ENCODE measurements at places on chromosomes 5 and 9. TPM values are rescaled to one million over a fixed set of nuclear protein-coding genes. Genes with fewer than 3 reads are reported as not detected.

Gene OLFM1
- total RNA-seq, result not detected

GRCh38 chr5:139709582-139710318 lies 61.6 kb downstream of the CXXC5 start:
- peaks cover 37% of the 10 kb centered on the region for H3K4me1 ChIP-seq
- peak overlapping the region; percentile 70 for H3K4me3 ChIP-seq
- H3K27ac ChIP-seq, result peak overlapping the region; percentile 69
- H3K27me3 ChIP-seq, result no peaks in the 10 kb centered on the region
- DNase-seq, result no peak

DNA sequence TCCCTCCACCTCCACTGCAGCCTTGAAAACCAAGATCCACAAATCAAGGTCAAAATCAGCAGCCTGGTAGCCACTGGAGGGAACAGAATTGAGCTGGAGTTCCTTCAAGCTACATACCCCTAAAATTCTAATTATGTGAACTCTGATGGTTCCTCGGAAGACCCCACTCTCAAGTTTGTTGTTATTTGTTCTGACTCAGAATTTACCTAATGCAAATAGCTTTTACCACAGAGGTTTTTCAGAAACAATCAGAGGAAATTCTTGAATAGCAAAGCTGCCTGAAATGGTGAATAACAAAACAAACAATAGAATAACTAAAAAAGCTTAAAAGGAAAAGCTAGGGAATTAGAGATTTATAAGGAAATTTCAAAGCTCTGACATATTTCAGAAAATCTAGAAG lies 220.0 kb downstream of the CDH18 start:
- H3K36me3 ChIP-seq, result no peaks in the 10 kb centered on the region
- H3K4me3 ChIP-seq, result no peak overlapping the region
- no peaks in the 10 kb centered on the region for H3K27me3 ChIP-seq

Gene TXNDC15
- total RNA-seq, result 30.7 TPM

Gene PFN3
- not detected for total RNA-seq

DNA sequence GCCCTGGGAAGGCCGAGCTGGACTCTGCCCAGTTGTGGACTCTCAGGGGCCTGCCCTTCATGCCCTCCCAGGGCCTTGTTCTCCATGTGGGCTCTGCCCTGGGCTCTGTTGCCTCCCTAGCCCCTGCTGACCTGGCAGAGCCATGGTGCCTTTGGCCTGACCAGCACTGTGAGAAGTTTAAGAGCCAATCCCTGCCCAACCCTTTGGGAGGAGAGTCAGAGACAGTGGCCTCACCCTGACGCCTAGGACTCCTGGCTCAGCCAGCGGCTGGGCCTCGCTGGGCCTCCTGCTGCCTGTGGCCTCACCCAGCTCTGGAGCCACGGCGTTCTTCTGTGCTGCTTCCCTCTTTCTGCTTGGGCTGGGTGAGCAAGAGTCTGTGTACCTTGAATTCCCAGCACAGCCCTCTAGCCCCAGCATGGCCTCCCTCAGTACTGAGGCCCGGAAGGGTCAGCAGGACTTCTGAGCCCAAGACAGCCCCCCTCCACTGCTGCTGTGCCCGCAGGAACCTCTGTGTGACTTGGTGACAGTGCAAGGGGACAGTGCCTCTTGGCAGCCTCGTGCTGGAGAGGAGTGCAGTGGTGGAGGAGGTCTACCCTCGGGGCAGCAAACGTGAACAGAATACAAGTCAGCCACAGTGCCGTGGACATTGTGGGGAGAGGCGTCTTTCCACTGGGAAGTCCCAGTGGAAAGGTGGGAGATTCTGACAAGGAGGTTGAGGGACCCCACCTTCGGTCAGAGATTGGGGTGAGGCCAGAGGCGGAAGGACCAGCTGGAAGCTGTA lies 97.4 kb downstream of the CACNA1B start:
- H3K27me3 ChIP-seq, result peaks cover 16% of the 10 kb centered on the region
- no peaks in the 10 kb centered on the region for H3K36me3 ChIP-seq
- DNase-seq, result peak; percentile 10
- no peak overlapping the region for H3K4me3 ChIP-seq

DNA sequence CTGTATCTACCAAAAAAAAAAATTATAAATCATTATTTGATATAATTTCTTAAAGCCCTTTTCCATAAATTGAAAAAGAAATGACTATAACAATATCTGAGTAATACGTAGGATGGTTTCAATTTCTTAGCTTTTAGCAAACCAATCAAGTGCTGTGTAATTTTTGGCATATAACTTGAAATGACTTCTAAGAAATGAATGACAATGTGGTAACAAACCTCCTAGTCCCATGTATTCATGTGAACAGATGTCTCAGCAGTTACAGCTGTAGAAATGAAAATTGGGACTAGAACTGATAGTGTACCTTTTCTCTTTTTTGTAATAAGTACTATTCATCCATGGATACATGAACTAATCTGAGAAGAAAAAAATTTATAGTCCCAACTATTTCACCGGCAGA lies 307.0 kb downstream of the BNC2 start:
- no peaks in the 10 kb centered on the region for H3K4me1 ChIP-seq
- H3K27me3 ChIP-seq, result no peaks in the 10 kb centered on the region
- DNase-seq, result no peak
- H3K36me3 ChIP-seq, result no peaks in the 10 kb centered on the region
- H3K4me3 ChIP-seq, result no peak overlapping the region

- H3K27ac ChIP-seq, result no peak overlapping the region
- H3K36me3 ChIP-seq, result no peaks in the 10 kb centered on the region
- H3K4me3 ChIP-seq, result peak overlapping the region; percentile 9
- peaks cover 2% of the 10 kb centered on the region for H3K4me1 ChIP-seq
These were observed 68.8 kb downstream of the JAKMIP2 start for GRCh38 chr5:147713550-147714295.

GRCh38 chr5:174736331-174736721 lies 11.9 kb downstream of the MSX2 start:
- H3K36me3 ChIP-seq, result no peaks in the 10 kb centered on the region
- DNase-seq, result no peak
- no peak overlapping the region for H3K27ac ChIP-seq
- H3K4me3 ChIP-seq, result no peak overlapping the region
- H3K27me3 ChIP-seq, result peaks cover 51% of the 10 kb centered on the region

GRCh38 chr9:112308588-112308987 lies 24.8 kb downstream of the PTBP3 start:
- H3K4me1 ChIP-seq, result peaks cover 42% of the 10 kb centered on the region
- H3K27ac ChIP-seq, result no peak overlapping the region
- H3K36me3 ChIP-seq, result peaks cover 15% of the 10 kb centered on the region
- no peak overlapping the region for H3K4me3 ChIP-seq

DNA sequence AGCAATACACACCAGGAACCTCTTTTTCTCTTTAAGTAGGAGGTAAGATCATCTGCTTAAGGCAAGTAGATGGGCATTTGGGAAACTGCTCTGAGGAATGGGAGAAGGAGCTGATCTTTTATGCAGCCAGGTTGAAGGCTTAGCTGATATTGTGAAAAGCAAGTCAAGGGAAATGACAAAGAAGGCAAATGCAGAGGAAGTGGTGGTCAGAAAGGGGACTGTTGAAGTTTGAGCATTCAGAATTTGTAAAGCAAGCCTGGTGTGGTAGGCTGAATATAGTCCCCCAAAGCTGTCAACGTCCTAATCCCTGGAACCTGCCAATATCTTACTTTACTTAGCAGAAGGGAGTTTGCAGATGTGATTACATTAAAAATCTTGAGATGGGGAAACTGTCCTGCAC lies 128.9 kb downstream of the ADAMTS12 start:
- DNase-seq, result no peak
- H3K27me3 ChIP-seq, result no peaks in the 10 kb centered on the region
- peaks cover 2% of the 10 kb centered on the region for H3K4me1 ChIP-seq
- H3K4me3 ChIP-seq, result no peak overlapping the region
- no peaks in the 10 kb centered on the region for H3K36me3 ChIP-seq
- H3K27ac ChIP-seq, result no peak overlapping the region

DNA sequence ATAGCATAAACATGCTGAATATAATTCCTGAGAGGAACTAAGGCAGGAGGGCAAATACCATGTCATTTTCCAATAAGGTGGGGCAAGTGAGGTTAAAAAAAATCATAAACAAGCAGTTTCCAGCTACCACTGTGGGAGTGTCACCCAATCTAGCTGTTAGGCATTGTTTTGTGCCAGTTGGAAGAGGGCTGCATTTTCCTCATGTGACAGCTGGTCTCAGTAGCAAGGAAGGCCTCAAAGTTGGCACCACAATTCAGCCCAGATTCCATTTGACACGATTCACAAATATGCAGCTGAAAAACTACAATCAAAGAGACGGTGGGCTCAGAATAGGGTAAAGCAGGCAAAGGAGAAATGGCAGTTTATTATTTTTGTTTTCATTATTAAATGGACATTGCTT lies 636.1 kb downstream of the KIF4B start:
- H3K4me3 ChIP-seq, result no peak overlapping the region
- H3K27ac ChIP-seq, result no peak overlapping the region

GRCh38 chr5:80141147-80141671 lies 106.1 kb downstream of the THBS4 start:
- peaks cover 39% of the 10 kb centered on the region for H3K4me1 ChIP-seq
- peaks cover 6% of the 10 kb centered on the region for H3K36me3 ChIP-seq
- no peaks in the 10 kb centered on the region for H3K27me3 ChIP-seq
- no peak overlapping the region for H3K27ac ChIP-seq
- no peak for DNase-seq

Gene GHR
- total RNA-seq, result not detected

GRCh38 chr9:5185220-5185840 lies at the start of gene INSL6:
INSL6 (minus strand) TSS chr9:5185639; CDS start chr9:5185602, 37 bp downstream.
- no peaks in the 10 kb centered on the region for H3K27me3 ChIP-seq
- H3K4me1 ChIP-seq, result peaks cover 12% of the 10 kb centered on the region
- no peak for DNase-seq
- H3K4me3 ChIP-seq, result no peak within 1 kb of the TSS
- no peaks in the 10 kb centered on the region for H3K36me3 ChIP-seq
- no peak within 1 kb of the TSS for H3K27ac ChIP-seq

Gene CDH9
- not detected for total RNA-seq

Gene WHRN
- total RNA-seq, result 14.5 TPM

DNA sequence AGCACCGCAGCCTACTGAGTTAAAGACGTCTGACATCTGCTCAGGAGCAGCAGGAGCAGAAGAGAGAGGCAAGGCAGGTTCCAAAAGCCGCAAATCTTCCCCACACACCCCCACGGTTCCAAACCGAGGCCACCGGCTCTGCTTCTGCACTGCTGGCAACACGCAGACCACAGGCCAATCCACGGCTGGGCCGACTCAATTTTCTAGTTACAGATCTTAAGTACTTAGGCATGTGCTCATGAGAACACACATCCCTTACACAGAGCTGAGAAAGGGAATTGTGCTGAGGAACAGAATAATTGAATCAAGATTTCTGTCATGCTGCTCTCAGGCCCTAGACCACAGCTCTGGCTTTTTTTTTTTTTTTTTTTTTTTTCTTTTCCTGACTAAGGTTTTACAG lies 32.6 kb downstream of the PAX5 start:
- H3K27ac ChIP-seq, result peak overlapping the region; percentile 84
- DNase-seq, result no peak
- H3K4me3 ChIP-seq, result peak overlapping the region; percentile 86
- H3K4me1 ChIP-seq, result peaks cover 93% of the 10 kb centered on the region
- H3K36me3 ChIP-seq, result peaks cover 92% of the 10 kb centered on the region

DNA sequence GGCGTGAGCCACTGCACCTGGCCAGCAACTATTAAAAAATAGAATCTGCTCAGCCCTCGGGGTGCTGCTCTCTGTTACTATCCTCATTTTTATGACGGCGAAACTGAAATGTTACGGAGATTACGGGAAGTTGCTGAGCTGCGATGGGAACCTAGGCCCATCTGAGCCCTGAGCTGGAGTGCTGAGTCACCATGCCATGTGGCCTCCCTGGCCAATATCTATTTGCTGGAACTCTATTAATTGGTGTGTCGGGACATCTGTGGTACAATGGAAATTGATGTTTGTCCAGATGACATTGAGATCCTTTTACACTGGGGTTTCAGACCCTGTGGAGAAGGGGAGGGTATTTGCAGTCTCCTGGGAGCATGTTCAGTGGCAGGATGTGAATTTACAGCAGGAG lies 8.1 kb downstream of the PRDM12 start:
- no peak overlapping the region for H3K4me3 ChIP-seq
- H3K27ac ChIP-seq, result no peak overlapping the region
- H3K4me1 ChIP-seq, result no peaks in the 10 kb centered on the region
- DNase-seq, result no peak

DNA sequence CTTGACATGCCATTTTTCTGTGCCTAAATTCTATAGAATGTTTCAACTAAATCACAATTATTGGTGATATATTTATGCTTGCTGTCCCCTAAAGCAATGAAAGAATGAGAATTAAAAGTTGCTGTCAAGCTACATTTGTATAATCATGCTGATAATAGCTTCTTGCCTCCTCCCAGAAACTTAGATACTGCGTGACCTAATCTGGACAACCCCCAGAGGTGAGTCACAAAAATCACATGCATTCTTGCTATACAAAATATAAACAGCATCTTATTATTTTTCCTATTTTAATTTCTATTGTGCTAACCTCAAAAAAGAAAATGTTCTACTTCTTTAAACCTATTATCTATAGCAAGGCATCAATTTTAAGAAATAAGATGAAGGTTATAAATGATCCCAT lies 995.8 kb upstream of the ACO1 start:
- no peak overlapping the region for H3K27ac ChIP-seq
- no peak overlapping the region for H3K4me3 ChIP-seq
- DNase-seq, result no peak

Gene STC2
- total RNA-seq, result 0.29 TPM

DNA sequence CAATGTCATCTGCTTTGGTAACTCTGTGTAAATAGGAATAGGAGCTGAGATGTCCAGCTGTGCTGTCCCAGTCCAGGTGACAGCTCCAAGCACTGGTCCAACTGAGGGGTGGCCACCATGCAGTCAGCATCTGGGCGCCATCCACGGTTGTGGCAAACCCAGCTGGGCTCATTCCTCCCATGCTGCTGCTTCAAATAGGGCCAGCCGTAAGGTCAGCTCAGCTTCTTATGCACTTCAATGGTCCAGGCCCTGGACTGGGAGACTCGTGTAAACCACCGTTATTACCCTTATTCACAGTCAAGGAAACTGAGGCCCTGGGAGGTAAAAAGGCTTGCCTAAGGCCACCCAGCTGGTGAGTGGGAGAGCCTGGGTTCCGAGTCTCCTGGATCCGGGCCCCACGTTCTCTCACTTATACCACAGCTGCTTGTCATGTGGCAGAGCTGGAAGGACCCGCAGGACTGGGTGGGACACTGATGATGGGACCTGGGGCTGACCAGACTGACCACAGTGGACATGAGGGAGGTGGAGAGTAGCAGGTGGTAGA lies 38.7 kb upstream of the ANGPTL2 start:
- H3K4me1 ChIP-seq, result peaks cover 30% of the 10 kb centered on the region
- no peak for DNase-seq
- H3K36me3 ChIP-seq, result no peaks in the 10 kb centered on the region
- no peak overlapping the region for H3K27ac ChIP-seq
- no peak overlapping the region for H3K4me3 ChIP-seq

DNA sequence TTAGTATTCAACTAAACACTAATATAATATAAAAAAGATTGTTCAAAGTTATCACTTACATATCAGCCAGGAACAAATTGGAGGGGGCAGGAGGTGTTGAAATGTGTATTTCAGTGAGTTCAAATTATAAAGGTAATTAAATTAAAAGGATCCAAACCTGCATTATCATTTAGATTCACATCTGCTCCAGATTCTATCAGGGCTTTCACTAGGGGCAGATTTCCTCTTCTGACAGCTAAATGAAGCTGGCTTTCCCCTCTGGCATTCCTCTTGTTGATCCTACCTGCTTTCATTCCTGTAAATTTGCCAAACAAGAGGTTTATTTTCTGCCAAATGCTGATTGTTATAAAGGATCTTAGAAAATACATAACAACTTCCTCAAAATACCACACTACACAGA lies 86.3 kb upstream of the GCNT4 start:
- no peak overlapping the region for H3K27ac ChIP-seq
- peaks cover 2% of the 10 kb centered on the region for H3K27me3 ChIP-seq
- no peaks in the 10 kb centered on the region for H3K4me1 ChIP-seq

Gene HEMGN
- total RNA-seq, result not detected

- H3K36me3 ChIP-seq, result no peaks in the 10 kb centered on the region
- no peak overlapping the region for H3K27ac ChIP-seq
- no peaks in the 10 kb centered on the region for H3K4me1 ChIP-seq
- no peak for DNase-seq
- H3K27me3 ChIP-seq, result no peaks in the 10 kb centered on the region
These were observed 127.2 kb upstream of the MARCHF11 start for GRCh38 chr5:16306812-16307211.
